ENCODE measurements at places on chromosomes 11 and 22. TPM values are rescaled to one million over a fixed set of nuclear protein-coding genes. Genes with fewer than 3 reads are reported as not detected.

DNA sequence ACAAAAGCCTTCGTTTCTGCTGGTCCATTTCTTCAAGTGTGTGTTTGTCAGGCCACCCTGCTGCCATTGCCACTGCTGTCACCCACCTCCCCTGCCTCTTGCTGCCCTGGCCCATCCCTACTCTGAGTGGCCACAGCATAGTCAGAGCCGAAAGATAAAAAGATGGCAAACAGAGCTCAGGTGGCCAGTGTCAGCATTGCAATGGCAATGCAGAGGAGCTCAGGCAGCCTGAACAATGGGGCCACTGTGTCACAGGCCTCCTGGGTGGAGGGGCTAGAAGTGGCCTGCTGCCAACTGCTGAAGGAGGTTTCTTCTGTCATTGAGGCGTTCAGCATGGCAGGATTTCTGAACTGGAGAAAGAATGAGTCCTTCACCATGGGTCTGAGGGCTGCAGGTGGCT, 137.1 kb downstream of the CSNK2A3 start:
- H3K36me3 ChIP-seq = no peaks in the 10 kb centered on the region
- peak; percentile 34 for DNase-seq
- no peak overlapping the region for H3K27ac ChIP-seq

DNA sequence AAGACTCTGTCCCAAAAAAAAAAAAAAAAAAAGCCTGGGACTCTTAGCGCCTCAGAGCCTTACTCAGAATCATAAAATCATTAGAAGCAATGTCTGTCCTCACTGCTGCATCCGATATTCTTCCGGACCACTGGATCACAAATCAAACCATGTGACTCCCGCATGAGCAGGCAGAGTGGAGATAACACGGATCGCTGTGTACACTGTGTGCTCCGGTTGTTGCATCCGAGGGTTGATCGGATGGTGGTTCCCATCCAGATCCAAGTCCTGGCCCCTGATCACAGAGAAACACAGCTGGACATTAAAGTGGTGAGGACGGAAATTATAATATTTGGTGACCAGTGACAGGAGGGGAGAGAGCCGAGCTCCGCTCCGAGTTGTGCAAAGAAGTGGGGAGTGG, 9.7 kb upstream of the TXNRD2 start:
- H3K27me3 ChIP-seq = no peaks in the 10 kb centered on the region
- DNase-seq = no peak
- peaks cover 13% of the 10 kb centered on the region for H3K4me1 ChIP-seq
- H3K27ac ChIP-seq = peak overlapping the region; percentile 7
- H3K36me3 ChIP-seq = peaks cover 19% of the 10 kb centered on the region

- no peak overlapping the region for H3K27ac ChIP-seq
- H3K36me3 ChIP-seq = no peaks in the 10 kb centered on the region
- H3K4me3 ChIP-seq = no peak overlapping the region
These were observed 46.0 kb downstream of the RPL27A start for GRCh38 chr11:8728563-8728962.

The UBQLNL gene
- total RNA-seq = not detected

Measured in activated CD4-positive, alpha-beta T cell treated with anti-CD3 and anti-CD28 coated beads, Interleukin-2, amount 10 ng/mL, durations not matched to agents 24 days and 14 days (primary cell).